CD8-positive, alpha-beta memory T cell (primary cell): ENCODE measurements at places on chromosomes 2 and 18. TPM values are rescaled to one million over a fixed set of nuclear protein-coding genes. Genes with fewer than 3 reads are reported as not detected.
A peak's percentile ranks its signal among the peaks of the same experiment; 100 is the strongest.

Gene SPATA3
- total RNA-seq, result 0.24 TPM

DNA sequence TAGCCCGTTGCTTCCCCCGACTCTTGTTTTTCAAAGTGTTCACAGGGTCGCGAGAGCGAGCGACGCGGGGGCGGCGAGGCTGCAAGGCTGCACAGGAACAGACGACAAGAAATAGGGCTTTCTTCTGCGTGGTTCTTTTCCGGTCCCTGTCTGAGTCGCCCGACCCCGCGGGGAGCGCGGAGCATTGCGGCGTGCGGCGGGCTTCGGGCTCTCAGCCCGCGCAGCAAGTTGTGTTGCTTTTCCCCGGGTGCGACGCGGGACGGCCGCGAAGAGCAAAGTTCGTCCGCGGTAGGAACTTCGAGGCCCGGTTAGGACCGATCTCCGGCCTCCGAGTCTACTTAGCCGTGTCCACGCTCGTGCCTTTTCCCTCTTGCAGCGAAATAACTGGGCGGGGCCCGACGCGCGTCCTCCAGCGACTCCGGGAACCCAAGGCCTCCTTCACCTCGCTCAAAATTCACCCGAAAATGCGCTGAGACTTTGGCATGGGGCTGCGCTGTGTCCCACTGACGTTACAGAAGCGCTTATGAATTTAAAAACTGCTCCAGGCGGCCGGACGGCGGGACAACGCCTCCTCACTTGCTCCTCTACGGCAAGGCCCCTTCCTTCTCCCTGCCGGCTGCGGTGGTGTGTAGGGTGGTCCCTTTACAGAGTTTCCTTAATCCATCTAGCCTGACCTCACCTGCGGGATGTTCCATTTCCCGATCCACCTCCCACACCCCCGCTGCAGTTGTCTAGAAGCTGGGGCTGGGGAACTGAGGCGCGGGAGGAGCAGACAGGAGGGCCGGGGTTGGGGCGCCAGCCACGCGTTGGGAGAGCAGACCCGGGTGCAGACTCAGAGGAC is 1.5 kb upstream of the BCL2L11 start:
- peak overlapping the region; percentile 65 for H3K4me3 ChIP-seq
- peak; percentile 42 for DNase-seq
- peaks cover 43% of the 10 kb centered on the region for H3K4me1 ChIP-seq
- H3K27ac ChIP-seq, result no peak overlapping the region

GRCh38 chr2:202147775-202148174 is 74.7 kb downstream of the KIAA2012 start:
- no peak overlapping the region for H3K4me3 ChIP-seq
- H3K27ac ChIP-seq, result no peak overlapping the region
- no peaks in the 10 kb centered on the region for H3K36me3 ChIP-seq
- H3K27me3 ChIP-seq, result no peaks in the 10 kb centered on the region

DNA sequence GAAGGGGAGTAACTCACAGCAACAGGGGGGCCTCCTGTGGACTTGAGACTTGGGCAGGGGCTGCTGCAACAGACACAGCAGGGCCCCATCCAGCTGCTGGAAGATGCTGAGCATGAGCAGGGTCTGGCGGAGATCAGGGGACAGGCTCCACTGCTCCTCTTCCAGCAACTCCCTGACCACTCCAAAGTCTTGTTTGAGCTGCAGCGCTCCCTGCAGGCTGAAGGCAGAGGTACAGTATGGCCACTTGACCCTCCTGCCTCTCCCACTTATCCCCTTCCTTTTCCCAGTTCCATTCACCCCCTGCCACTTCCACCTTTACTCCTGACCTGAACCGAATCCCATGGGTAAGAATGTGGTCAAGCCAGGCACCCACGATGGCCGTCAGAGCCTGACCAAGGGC is 2.4 kb upstream of the MRPL53 start:
- H3K27ac ChIP-seq, result no peak overlapping the region
- H3K27me3 ChIP-seq, result no peaks in the 10 kb centered on the region
- peaks cover 22% of the 10 kb centered on the region for H3K4me1 ChIP-seq
- H3K36me3 ChIP-seq, result peaks cover 9% of the 10 kb centered on the region

Gene MPV17
- 86.4 TPM for total RNA-seq

Gene STAT4
- 53.0 TPM for total RNA-seq

Gene LONRF2
- 0.20 TPM for total RNA-seq

GRCh38 chr2:132620115-132620514 is 49.9 kb downstream of the LYPD1 start:
- H3K27ac ChIP-seq, result no peak overlapping the region
- no peaks in the 10 kb centered on the region for H3K4me1 ChIP-seq
- H3K27me3 ChIP-seq, result no peaks in the 10 kb centered on the region

GRCh38 chr2:119744335-119744939 is 15.3 kb upstream of the PTPN4 start:
- H3K27me3 ChIP-seq, result no peaks in the 10 kb centered on the region
- no peaks in the 10 kb centered on the region for H3K36me3 ChIP-seq
- no peaks in the 10 kb centered on the region for H3K4me1 ChIP-seq
- DNase-seq, result no peak

DNA sequence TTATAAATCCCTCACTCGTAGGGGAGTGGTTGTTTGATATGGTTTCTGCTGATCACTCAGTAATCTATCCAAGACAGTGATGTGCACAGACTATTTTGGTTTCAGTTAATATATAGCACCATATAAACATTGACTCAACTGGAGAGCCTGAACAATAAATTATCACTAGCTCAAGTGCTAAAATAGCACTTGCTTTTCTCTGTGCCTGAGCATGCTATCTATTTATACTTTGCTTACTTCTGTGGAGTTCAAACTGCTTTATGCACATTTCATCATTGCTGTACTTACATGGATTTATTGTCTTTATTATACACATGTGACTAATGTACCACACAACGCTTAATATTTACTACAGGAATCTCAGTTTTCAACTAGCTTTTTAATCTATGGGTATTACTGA is 133.6 kb downstream of the BCL2 start:
- H3K27me3 ChIP-seq, result no peaks in the 10 kb centered on the region
- H3K4me3 ChIP-seq, result no peak overlapping the region

- no peak overlapping the region for H3K27ac ChIP-seq
- H3K4me3 ChIP-seq, result no peak overlapping the region
- DNase-seq, result no peak
- H3K27me3 ChIP-seq, result no peaks in the 10 kb centered on the region
- no peaks in the 10 kb centered on the region for H3K36me3 ChIP-seq
Observed at GRCh38 chr2:58762176-58762781, 521.2 kb upstream of the FANCL start.

- no peak overlapping the region for H3K27ac ChIP-seq
- H3K4me1 ChIP-seq, result no peaks in the 10 kb centered on the region
- DNase-seq, result no peak
- no peak overlapping the region for H3K4me3 ChIP-seq
- H3K27me3 ChIP-seq, result no peaks in the 10 kb centered on the region
Observed at GRCh38 chr18:62061821-62062478, 124.9 kb downstream of the PIGN start.

DNA sequence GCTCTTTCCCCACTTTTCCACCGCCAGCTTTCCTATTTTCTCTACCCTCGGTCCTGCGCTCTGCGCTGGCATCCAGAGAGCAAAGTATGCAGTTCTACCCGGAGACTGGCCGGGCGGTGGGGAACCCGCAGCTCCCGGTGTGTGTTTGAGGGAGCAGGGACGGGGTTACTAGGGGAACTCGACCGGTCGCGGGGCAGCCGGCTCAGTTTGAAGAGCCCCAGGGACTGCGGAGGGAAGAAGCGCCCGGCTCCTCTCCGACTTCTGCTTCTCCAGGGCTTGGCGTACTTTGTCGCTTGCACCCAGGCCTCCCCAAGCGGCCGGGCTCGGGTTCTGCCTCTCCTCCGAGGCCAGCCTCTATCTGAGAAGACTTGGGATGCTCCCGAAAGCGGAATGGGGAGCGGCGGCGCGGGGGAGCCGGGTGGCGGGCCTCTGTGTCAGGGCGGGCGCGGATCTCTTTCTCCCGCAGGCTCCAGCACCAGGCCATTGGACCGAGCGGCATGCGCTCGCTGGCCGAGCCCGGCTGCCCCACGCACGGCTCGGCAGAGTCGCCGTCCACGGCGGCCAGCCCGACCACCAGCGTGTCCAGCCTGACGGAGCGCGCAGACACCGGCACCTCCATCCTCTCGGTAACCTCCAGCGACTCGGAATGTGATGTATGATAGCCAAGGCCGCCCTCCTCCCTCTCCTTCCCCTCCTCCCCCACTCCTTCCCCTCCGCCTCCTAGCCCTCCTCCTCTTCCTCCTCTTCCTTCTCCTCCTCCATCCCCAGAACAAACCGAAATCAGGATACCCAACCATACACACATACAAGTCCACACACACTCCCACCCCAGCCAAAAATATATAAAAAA is 2.8 kb downstream of the SIX3 start:
- no peak overlapping the region for H3K4me3 ChIP-seq
- peaks cover 29% of the 10 kb centered on the region for H3K27me3 ChIP-seq
- no peaks in the 10 kb centered on the region for H3K36me3 ChIP-seq
- H3K4me1 ChIP-seq, result peaks cover 11% of the 10 kb centered on the region

DNA sequence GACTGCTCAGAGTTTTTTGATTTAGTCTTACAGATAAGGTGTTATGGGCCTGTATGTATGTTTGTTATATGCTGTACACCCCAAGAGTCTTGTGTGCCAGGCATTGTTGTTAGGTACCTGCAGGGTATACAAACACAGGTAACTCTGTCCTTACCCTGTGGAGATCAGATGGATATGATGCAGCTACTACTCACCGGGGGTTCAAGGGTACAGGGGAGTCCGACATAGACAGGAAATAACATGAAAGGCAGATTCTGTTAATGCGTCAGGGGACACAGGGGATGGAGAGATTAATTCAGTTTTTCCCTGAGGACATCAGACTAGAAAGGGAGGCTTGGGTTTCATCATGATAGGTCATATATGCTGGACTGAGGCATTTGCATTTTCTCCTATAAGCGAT is 31.3 kb downstream of the TRAK2 start:
- H3K27me3 ChIP-seq, result no peaks in the 10 kb centered on the region
- H3K4me3 ChIP-seq, result no peak overlapping the region
- no peaks in the 10 kb centered on the region for H3K36me3 ChIP-seq
- DNase-seq, result no peak

Gene SIX2
- total RNA-seq, result not detected

Gene FSHR
- not detected for total RNA-seq

DNA sequence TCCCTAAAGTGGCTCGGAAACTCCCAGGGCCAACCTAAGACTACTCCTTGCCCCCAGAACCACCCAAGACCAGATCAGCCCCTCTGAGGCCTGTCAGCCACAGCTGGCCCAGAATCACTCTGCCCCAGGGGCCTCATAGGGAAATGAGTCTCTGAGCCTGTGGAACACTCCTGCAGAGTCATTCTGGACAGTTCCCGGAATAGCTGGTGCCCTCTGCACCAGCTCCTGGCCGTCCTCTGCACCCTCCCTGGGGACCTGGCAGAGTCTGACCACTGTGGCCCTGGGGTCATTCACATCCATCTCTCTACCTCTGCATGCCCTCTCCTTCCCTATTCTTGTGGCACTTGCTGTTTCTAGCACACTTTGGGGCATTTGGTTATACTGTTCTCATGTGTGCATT is 14.6 kb upstream of the TMEM214 start:
- no peaks in the 10 kb centered on the region for H3K36me3 ChIP-seq
- H3K4me3 ChIP-seq, result no peak overlapping the region
- no peak for DNase-seq
- H3K4me1 ChIP-seq, result no peaks in the 10 kb centered on the region
- H3K27ac ChIP-seq, result peak overlapping the region; percentile 4

GRCh38 chr2:16069933-16070647 is 129.7 kb downstream of the MYCN start:
- no peaks in the 10 kb centered on the region for H3K36me3 ChIP-seq
- no peaks in the 10 kb centered on the region for H3K4me1 ChIP-seq
- no peak overlapping the region for H3K4me3 ChIP-seq
- no peak overlapping the region for H3K27ac ChIP-seq
- DNase-seq, result no peak

Gene GALNT13
- not detected for total RNA-seq

Gene PLGLB1
- total RNA-seq, result 4.4 TPM

DNA sequence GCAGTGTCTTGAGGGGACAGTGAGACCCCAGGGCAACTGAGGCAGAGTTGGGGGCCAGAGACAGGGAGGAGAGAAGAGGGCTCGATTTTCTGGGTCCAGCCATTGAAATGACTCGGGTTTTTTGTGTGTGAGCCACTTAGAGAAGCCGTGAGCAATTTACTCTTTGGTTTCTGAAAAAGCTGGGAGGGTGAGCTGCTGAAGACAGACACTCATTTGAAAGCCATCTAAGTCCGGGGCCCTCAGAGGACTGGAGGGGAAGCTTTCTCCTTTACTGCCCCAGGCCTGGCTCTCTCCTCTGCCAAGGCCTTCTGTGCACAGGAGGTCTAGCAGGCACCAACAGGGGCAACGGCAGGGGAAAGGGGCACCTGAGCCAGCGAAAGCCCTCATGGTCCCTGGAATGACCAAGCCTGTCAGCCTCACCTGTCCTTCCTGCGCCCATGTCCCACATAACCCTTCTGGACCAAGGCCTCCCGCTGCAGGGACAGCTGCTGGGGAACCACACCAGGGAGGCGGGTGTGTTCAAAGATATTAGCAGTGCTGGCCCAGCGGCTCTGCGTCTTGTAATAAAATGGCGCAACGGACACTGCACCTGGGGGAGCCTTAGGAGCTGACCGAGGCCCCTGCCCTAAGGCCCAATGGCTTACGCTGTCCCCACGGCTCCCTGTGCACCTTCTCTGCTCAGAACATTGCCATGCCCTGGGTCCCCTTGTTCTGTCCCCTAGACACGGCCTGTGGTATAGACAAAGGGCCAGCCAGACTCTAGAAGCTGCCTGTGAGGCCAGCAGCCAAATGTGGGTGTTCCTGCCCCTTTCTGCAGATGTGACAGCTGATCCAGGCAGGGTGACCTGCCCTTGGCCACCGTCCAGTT is 45.8 kb downstream of the HS6ST1 start:
- no peaks in the 10 kb centered on the region for H3K36me3 ChIP-seq
- peaks cover 6% of the 10 kb centered on the region for H3K4me1 ChIP-seq
- DNase-seq, result no peak
- H3K27me3 ChIP-seq, result no peaks in the 10 kb centered on the region
- peak overlapping the region; percentile 20 for H3K27ac ChIP-seq
- H3K4me3 ChIP-seq, result no peak overlapping the region

GRCh38 chr2:71082402-71083252 is 14.2 kb downstream of the NAGK start:
- no peak for DNase-seq
- no peaks in the 10 kb centered on the region for H3K27me3 ChIP-seq
- H3K4me1 ChIP-seq, result no peaks in the 10 kb centered on the region
- H3K27ac ChIP-seq, result no peak overlapping the region
- peaks cover 4% of the 10 kb centered on the region for H3K36me3 ChIP-seq
